GM12892 (cell line): ENCODE measurements at places on chromosomes 5 and 9.

DNA sequence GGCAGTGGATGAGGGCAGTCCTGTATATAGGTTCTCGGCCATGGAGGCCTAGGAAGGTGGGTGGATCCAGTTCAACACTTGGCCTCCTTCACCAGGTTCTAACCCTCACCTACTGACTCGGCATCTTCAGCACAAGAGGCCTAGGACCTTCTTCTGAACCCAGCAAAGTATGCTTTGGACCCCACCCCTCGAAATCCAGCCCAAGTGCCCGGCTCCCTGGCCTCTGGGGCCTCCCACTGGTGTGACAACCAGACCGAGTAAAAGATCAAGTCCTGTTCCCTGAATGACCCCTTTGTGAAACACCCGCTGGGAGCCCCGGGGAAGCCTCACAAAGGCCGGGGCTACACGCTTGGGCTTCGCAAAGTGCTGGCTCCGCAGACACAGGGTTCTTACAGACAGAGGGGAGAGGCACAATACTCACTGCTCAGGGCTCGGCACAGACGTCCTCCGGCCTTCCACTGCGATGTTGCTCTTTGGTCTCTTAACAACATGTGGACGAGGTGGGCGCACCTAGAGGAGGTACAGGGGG, 47.0 kb downstream of the CRB2 start:
- DNase-seq, result no peak

DNA sequence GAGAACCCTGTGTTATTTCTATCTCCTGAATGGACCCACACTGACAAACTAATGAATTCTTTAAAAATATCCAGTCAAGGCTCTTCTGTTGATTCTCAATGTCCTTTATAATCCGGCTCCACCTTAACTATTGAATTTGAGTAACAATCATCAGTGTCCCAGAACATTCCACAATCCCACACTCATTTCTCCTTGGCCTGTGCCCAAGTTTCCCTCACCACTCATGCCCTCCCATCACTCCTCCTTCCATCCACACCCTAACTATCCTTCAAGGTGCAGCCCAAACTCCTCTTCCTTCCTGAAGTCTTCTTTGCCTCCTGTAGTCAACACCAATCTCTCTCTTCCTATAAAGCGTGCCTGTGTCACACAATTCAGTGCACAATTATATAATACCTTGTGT, 106.1 kb downstream of the NUDT12 start:
- no peak for DNase-seq

- no peak for DNase-seq
These were observed 2.5 kb upstream of the WHRN start for GRCh38 chr9:114507726-114508125.

- no peak for DNase-seq
These were observed 685 bp upstream of the ADAMTS19 start for GRCh38 chr5:129459450-129459776.

GRCh38 chr5:151158287-151158661, 695 bp upstream of the ANXA6 start:
- no peak for DNase-seq

DNA sequence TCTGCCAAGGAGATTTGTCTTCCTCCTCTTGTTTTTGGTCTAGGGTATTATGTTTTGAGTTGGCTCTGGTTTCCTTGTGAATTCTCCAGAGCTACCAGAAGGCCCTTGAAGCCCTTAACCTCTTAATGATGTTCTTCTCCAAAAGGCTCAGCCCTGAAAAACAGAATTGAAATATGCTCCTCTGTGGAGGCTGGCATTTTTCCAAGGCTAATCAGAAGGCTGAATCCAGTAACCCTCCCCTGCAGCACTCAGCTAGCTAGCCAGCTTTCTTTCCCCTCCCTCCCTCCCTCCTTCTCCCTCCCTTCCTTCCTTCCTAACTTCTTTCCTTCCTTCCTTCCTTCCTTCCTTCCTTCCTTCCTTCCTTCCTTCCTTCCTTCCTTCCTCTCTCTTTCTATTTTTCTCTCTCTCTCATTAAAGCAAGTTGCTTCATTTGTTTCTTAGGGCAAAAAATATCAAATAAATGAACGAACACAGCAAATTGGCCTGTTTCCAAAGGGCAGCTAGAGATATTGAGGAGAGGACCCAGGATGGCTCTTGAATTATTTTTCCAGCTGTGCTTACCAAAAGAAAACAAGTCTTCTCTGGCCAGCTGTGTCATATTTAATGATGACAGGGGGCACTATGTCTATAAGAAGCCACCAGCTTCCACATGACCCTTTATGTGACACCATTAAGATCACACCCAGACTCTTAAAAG, 38.7 kb downstream of the JAKMIP2 start:
- no peak for DNase-seq

DNA sequence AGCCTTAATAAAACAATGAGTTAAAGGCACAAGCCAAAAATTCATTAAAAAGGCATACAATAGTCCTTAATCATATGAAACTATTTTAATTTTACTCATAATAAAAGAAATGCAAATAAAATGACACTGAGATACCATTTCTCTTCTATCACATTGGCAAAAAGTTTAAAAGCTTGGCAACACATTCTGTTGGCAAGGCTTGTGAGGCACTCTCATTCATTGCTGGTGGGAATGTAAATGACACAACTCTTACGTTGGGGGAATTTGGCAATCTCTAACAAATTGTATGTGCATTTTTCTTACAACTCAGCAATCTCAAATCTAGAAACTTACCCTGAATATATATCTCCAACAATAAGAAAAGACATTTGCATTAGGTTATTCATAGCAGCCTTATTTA, 111.6 kb downstream of the PRELID2 start:
- DNase-seq, result no peak

DNA sequence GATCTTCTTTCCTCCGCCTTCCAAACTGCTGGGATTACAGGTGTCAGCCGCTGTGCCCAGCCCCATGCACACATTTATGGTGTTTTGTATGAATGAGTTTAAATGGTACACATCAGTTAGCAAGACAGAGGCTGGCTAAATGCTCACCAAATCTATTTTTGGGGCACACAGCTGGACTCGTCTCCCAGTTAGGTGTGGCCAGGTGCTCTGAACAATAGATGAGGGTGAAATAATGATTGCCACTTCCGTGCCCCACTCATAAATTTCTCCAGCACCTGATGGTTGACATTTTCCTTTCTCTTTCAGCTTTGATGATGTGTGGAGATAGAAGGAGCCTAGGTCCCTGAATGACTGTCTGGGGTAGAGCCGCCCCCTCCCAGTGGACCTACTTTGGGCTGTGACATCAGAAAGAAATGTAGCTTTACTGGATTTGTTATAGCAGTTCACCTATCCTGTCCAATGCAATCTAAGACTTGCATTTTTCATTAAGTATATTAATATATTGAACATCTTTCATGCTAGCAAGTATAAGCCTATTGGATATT, 8.6 kb upstream of the RAPGEF1 start:
- DNase-seq, result no peak

GRCh38 chr5:42787845-42788244, 23.8 kb downstream of the SELENOP start:
- DNase-seq, result no peak

DNA sequence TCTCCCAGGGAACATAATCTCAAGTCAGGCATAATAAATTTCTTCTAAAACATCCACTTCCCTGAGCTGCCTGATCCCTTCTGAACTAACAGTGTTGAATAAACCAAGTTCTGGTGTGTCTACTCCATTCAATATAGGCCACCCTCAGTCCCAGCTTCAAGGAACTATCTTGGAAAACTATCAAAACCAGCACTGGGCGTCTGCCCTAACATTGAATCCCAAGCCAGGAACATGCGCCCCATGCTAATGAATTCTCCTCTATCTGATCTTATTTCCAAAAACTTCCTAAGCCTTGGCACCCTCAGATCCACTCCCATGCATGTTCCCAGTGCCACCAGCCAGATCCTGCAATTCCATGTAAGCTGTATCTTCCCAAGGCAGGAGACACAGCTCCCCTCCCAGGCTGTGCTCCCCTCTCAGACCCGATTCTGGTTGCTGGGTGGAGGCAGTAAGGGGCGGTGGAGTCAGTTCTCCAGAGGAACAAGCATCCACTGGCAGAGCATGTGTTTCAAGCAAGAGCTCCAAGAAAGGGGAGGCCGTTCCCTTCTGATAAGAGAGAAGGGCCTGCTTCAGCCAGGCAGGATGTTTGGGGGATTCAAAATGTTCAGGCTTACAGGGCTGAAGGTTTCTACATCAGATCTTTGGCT, 13.1 kb upstream of the FOXI1 start:
- no peak for DNase-seq

DNA sequence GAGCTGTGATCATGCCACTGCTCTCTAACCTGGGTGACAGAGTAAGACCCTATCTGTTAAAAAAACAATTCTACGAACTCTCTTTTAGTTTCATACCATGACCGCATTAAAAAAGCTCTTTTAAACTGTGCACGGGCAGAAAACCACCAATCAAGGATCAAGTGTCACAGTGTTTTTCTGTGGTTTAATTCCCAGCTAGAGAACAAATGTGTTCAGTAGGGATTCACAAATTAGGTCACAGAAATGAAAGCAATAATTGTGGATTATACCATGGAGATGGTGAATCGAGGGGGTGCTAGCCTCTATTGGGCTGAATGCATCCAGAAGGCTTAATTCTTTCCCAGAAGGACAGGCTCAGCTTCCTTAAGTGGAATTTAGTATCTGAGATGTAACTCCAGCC, 79.1 kb downstream of the ATG10 start:
- DNase-seq, result no peak

DNA sequence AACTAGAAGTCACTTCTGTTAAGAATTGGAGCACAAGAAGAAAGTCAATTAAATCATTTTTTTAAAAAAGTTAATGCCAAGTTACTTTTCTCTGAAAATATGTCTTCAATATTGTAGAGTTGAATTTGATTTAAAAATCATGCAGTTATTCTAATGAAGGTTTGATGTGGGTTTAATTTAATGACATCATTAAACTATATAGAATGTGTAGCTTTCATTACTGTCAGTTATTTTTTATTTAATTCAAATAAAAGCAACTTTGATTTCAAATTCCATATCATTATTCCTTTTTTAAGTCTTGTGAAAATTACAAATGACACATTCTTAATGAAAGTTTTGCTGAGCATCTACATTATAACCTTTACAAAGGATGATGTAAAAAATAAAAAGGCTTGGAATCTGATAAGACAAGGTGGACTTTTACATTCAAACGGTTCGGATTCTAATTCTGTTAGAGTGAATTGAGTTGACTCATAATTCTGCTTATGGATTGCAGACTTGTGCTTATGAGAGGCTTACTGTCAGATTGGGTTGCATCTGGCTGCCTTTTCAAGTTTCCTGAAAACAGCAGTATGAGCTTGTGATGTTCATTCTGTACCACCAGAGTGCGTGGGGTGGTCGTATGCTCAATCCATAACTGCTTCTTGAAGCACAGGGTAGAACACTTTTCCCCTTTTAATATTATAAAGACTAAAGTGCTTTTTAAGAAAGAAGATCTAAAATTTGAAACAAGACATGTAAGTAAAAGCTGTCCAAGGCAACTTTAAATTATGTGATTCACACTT, 253.0 kb upstream of the ARRDC3 start:
- DNase-seq, result no peak

- no peak for DNase-seq
These were observed 122.2 kb downstream of the ADAMTS6 start for GRCh38 chr5:65359569-65359968.

DNA sequence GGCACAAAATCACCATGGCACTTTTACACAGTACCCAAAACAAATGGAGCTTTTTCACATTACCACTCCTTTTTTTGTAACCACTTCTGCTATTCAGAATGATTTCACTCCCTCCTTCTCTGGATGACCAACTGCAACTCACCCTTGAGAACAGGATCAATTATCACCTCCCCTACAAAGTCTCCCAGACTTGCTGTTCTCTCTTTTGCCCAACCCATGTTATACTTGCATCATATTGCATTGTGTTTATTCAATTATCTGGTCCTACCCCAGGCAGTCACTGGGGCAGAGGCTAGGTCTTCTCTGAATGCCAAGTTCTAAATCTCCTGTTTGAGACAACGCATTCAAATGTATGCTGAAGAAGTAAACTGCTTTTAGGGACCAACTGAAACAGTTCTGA, 96.0 kb downstream of the GPR21 start:
- DNase-seq, result no peak

- DNase-seq, result no peak
These were observed 273.7 kb upstream of the PIK3R1 start for GRCh38 chr5:67941614-67942401.

DNA sequence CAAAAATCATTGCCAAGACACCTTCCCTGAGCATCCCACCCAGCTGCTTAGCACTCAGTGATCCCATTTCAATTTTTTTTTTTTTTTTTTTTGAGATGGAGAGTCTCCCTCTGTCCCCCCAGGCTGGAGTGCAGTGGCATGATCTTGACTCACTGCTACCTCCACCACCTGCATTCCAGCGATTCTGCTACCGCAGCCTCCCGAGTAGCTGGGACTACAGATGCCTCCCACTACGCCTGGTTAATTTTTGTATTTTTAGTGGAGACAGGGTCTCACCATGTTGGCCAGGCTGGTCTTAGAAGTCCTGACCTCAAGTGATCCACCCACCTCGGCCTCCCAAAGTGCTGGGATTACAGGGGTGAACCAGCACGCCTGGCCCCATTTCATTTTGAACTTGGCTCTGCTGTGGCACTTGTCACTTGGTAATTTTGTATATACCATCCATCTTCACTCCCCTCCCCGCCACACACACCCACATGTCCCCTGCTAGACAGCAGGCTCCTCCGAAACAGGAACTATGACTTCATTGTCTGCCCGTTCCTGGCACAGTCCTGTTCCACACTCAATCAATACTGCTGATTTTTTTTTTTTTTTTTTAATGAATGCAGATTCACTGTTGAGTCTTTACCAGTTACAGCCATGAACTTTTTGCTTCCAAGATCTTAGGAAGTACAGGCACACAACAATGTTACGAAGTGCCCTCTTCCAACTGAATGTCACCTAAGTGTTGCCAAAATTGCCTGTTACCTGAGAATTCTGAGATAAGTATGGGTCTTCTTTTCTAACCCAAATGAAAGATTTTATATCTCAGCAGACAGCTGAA, 17.3 kb upstream of the ZBTB34 start:
- DNase-seq, result no peak

DNA sequence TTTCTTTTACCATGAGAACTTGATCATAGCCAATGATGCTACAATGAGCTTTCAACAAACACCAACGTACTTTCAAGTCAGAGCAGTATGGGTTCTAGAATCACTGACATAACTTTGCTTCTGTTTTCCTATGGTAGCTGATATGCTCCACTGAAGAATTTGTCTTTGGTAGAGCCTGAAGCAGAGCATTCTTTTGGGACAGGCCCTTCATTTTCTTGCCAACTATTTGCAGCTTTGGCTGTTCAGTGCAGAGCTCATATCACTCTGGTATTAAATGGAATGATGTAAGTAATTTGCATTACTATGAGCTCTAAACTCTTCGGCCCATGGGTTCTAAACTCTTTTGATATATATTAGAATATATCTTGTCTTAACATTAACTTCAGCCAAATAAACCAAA, 51.8 kb upstream of the APC start:
- DNase-seq, result no peak

DNA sequence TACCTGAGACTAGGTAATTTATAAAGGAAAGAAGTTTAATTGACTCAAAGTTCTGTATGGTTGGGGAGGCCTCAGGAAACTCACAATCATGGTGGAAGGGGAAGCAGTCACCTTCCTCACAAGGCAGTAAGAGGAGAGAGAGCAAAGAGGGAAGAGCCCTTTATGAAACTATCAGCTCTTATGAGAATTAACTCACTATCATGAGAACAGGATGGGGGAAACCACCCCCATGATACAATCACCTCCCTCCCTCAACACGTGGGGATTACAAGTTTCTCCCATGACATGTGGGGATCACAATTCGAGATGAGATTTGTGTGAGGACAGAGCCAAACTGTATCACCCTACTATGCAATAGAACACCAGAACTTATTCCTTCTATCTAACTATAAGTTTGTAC, 27.9 kb downstream of the CD274 start:
- no peak for DNase-seq
